Cortex of kidney (tissue), 1 donor: ENCODE measurements at places on chromosomes 3 and 15.

DNA sequence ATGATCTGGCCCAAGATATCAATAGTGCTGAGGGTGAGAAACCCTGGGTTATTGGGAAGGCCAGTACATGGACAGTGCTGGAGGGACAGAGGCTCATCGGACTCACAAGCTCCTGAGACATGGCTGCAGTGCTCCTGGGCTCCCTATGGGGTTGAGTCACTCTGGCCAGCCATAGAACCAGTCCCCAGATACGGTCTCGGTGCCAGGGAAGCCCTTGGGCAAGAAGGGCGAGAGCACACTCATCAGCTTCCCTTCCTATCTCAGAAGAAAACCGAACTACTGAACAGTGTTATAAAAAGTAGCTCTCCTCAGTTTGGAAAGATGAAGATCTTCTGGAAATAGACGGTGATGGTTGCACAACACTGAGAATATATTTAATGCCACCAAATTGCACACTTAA lies 34.4 kb downstream of the POC1A start:
- no peak for DNase-seq

- no peak for DNase-seq
Observed at GRCh38 chr3:119318876-119319275, 24.7 kb downstream of the ARHGAP31 start.

- no peak for DNase-seq
Observed at GRCh38 chr3:33994568-33994967, 196.1 kb downstream of the PDCD6IP start.

DNA sequence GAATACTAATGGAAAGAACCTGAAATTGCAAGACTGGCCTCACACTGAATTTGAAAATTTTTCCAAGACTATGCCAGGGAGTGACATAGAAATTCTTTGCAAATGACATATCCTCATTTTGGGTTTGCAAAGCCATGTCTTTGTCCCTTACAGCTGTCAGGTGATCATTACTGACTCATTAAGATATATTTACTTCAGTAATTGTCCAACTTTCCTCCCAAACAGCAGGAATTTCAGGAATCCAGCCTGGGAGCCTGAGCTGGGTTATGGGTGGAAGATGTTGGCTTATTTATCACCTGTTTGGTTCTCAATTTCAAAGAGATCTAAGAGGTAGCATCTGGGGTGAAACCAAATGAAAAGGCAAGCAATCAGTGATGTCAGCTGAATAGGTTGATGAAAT lies 111.6 kb upstream of the ACP3 start:
- no peak for DNase-seq

DNA sequence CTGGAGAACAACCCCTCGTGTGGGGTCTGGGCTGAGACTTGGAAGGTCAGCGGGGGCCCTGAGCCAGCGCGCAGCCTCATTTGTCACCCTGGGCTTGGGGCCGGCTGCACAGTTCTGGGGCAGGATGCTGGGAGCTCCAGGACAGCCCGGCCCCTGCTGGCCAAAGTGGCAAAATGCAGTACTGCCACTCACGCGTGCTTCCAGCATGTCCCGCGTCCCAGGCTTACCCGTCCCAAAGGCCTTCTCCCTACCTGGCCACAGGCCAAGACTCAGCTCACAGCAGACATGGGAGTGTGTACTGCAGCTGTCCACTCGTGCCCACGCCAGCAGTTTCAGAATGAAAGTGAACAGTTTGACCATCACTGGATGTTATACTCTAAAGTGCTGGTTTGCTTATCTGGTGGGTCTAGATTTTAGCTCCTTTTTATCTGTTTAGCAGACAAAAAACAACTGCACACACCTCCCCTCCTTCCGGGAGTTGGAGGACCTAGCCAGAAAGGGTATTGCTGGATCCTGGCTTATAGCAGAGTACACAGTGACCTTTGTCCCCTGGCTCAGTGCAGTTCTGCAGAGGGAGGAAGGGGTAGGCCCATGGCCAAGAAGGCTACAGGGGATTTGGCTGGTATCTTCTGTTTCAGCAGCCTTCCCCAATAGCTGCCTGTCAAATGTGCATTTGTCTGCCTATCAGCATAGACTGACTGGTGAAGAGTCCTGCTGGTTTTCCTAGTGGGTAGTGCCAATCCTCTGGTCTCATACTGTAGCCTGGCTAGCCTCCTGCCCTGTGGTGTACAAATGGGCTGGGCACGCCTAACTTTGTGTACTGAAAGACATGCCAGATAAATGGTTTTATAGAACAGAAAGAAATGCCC lies 23.2 kb upstream of the IP6K2 start:
- DNase-seq = peak; percentile 18

- no peak for DNase-seq
Observed at GRCh38 chr15:82176542-82176941, 86.0 kb downstream of the EFL1 start.

GRCh38 chr15:84871428-84871985 lies 13.0 kb upstream of the SLC28A1 start:
- DNase-seq = no peak

DNA sequence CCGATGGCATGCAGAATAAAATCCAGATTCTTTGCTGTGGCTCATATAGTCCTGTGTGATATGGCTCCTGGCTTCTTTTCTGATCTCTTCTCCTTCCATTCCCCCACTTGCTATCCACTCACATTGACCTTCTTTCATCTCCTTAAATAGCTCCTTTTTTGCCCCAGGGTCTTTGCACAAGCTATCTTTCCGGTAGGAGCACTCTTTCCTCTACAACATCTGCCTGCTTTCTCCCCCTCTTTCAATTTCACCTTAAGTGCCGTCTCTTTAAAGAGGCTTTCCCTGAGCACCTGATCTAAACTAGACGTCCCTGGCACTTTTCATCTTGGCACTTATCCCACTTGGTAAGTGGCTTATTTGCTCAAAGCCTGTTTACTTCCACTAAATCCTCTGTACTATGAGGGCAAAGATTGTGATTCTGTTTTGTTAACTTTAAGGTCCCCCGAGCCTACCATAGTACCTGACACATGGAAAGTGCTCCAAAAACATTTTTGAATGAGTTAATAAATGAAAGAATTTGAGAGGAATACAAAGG lies 323.3 kb upstream of the TLE3 start:
- no peak for DNase-seq

GRCh38 chr3:165343185-165343584 lies 147.0 kb upstream of the SLITRK3 start:
- no peak for DNase-seq

DNA sequence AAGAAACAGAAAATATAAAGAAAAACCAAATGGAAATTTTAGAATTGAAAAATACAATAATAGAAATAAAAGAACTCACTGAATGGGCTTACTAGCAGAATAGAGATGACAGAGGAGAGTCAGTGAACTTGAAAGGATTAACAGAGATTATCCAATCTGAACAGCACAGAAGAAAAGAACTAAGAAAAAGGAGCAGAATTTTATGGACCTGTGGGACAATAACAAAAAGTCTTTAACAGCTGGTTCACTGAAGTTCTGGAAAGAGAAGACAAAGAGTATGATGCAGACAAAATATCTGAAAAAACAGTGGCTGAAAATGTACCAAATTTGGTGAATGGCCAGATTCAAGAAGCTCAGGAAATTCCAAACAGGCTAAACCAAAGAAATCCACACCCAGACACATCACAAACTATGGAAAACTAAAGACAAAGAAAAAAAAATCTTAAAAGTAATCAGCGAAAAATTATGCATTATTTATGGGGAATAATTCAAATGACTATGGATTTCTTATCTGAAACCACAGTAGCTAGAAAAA lies 9.7 kb upstream of the GNB5 start:
- DNase-seq = no peak

- DNase-seq = no peak
Observed at GRCh38 chr15:65940618-65940909, 71.3 kb downstream of the RAB11A start.

DNA sequence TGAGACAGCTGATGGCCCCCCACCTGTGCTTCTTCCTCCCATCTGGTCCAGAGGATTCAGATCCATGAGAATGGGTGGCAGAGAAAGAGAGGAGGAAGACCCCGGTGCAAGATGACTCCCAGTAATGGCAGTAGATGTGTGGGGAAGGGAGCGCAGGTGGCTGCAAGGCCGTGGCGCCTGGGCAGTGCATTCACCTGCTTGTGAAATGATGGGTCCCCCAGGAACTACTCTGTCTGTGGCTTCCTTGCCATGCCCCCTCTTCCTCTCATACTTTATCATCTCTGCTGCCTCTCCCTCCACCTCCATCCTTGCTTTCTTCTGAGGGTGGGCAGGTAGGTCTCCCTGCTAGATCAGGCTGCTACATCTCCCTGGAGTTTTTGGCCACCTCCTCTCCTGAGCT lies 23.3 kb downstream of the ZNF710 start:
- no peak for DNase-seq

DNA sequence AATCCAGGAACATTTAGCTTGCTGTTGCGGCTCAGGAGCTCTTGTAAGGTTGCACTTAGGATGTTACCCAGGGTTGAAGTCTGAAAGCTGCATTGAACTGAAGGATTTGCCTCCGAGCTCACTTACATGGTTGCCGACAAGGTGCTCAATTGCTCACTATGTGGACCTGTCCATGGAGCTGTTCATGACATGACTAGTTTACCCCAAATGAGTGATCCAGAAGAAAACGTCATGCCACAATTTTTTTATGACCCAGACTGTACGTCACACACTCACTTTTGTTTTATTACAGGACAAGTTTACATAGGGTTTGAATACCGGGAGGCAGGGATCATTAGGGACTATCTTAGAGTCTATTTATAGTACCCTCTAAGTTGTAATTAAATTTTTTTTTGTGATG lies 21.0 kb upstream of the CLDN11 start:
- DNase-seq = no peak

DNA sequence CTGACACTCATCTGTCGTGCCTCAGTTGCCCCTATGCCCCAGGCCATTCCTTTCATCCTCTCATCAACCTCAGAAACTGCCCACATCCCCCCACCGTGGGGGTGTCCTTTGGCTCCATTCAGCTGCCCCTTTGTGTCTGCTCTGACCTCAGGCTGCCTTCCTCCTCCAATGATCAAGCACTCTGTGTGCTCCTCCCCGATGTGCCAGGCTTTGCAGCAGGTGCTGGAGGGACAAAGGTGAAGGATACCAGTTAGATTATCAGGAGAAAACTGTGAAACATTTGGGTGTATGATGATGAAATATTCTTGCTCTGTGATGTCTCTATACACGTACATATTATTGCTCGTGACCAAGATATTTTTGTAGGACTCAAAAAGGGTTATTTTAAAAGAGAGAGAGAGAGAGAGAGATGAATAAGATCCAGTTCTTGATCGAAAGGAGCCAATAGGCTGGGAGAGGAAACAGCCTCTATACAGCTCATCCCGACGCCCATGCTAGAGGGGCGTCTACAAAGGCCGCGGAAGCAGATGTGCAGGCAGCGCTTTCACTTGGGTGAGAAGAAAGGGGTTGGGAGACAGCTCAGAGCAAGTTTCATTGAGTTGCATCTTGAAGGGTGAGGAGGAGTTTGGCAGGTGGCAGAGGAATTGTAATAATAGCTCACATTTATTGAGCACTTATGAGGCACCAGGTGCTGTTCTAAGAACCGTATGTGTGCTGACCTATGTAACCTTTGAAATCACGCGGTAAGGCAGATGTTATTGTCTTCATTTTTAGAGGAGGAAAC lies 28.3 kb upstream of the ADCY5 start:
- no peak for DNase-seq

GRCh38 chr3:81776643-81777042 lies 15.2 kb upstream of the GBE1 start:
- DNase-seq = no peak

DNA sequence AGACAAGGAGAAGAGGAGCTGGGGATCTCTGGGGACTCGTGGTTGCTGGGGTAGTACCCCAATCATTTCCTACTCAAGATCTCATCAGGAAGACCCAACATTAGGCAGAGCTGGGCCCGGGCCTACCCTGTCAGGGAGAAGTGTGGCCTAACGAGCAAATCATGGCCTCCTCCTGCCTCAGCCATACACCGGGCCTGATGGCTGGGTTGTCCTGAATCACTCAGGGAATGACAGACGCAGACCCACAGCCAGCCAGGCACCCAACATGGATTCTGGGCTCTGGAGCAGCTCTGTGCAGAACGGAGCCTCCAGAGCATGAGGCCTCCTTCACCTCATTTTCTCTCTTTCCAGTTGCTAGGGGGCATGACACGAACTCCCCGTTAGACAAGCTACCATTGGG lies 19.7 kb downstream of the ITGA11 start:
- DNase-seq = no peak

DNA sequence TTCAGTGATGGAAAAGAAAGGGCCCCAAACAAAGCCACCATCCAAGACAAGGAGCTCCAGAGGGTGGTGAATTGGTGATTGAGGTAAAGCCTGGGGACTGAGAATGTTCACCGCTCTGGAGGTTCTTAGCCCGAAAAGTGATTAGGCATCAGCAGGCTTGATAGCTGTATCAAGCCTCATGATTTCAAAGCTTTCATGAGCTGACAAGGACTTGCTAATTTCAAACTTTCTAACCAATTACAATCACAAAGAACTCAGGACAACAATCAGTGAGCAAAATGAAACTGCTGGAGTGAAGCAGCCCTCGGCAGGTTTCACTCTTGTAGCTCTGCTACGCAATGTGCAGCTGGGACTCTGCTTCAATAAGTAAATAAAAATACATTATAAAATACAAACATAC lies 391.3 kb downstream of the TIGIT start:
- DNase-seq = no peak

DNA sequence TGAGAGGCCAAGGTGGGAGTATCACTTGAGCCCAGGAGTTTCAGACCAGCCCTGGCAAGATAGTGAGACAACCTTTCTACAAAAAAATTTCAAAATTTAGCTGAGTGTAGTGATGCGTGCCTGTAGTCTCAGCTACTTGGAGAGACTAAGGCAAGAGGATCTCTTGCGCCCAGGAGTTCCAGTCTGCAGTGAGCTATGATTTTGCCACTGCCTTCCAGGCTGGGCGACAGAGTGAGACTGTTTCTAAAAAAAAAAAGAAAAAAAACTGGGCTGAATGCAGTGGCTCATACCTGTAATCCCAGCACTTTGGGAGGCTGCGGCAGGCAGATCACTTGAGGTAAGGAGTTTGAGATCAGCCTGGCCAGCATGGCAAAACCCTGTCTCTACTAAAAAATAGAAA lies 14.0 kb upstream of the PIK3CB start:
- no peak for DNase-seq

GRCh38 chr15:81843226-81843625 lies 202.6 kb downstream of the MEX3B start:
- no peak for DNase-seq

DNA sequence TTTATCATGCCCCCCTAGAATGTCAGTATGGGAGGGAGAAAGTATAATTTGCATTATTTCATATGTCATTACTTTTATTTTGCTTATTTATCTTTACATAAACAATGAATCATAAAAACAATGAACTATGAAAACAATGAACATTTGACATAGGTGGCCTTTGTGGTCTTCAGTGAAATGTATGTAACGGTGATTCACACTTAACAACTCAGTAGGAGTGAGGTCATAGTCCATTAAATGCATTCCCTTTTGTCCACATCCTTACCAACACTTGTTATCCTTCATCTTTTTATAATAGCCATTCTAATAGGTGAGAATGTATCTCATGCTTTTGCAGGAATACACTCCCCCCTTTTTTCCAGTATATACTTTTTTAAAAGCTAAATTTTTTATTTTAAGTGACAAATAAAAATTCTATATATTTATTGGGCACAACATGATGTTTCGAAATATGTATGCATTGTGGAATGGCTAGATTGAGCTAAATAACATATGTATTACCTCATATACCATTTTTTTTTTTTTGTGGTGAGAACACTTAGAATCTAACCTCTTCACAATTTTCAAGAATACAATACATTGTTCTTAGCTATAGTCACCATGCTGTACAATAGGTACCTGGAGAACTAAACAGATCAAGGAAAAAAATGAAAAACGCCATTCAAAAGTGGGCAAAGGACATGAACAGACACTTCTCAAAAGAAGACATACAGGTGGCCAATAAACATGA lies 189.5 kb downstream of the WDR72 start:
- DNase-seq = no peak

- no peak for DNase-seq
Observed at GRCh38 chr3:23552506-23552905, 253.2 kb upstream of the UBE2E1 start.
